Thymus (tissue), 14 donors: ENCODE measurements at places on chromosomes 11 and 22.

DNA sequence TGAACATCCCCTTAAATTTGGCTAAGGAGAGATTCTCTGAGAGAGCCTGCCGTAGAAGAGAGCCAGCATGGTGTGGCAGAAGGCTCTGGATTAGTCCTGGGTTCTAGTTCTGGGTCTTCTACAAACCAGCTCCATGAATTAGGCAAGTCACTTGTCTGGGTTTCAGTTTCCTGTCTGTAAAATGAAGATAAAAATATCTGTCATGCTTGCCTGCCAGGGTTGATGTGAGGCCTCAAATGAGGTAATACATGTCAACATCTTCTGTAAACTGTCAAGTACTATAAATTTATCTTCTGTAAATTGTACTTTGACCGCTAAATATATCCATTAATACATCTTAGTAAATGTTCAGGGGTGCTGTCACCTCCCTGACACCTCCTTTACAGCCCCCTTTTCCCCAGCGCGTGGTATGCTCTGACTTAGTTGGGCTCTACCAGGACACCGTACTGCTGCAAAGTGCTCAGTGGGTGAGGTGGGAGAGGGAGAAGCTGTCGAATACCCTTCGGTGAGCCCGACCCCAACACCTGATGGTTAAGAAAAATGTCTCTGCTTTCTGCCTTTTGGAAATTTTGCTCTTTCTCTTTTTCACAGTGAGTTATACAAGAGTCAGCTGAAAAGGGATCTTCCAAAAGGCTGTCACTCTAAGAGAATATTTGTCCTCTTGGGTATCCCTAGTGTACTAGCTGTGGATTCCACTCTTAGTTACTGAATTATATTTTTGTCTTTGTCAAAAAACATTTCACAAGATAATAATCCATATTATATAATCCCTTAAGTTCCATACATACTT, 15.0 kb downstream of the RBX1 start:
- no peak for DNase-seq

GRCh38 chr11:65501186-65501471, 2.3 kb downstream of the MALAT1 start:
- peak; percentile 53 for DNase-seq

- no peak for DNase-seq
These were observed 35.9 kb upstream of the NUP50 start for GRCh38 chr22:45127866-45128265.

DNA sequence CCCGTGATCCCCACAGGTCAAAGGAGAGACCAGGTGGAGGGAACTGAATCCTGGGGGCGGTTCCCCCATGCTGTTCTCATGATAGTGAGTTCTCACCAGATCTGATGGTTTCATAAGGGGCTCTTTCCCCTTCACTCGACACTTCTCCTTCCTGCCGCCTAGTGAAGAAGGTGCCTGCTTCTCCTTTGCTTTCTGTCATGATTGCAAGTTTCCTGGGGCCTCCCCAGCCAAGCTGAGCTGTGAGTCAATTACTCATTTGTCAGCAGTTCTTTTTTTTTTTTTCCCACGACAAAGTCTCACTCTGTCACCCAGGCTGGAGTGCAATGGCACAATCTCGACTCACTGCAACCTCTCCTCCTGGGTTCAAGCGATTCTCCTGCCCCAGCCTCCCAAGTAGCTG, 1530.4 kb downstream of the BRD1 start:
- DNase-seq: no peak

GRCh38 chr22:45290410-45290936, 5.7 kb downstream of the UPK3A start:
- no peak for DNase-seq

DNA sequence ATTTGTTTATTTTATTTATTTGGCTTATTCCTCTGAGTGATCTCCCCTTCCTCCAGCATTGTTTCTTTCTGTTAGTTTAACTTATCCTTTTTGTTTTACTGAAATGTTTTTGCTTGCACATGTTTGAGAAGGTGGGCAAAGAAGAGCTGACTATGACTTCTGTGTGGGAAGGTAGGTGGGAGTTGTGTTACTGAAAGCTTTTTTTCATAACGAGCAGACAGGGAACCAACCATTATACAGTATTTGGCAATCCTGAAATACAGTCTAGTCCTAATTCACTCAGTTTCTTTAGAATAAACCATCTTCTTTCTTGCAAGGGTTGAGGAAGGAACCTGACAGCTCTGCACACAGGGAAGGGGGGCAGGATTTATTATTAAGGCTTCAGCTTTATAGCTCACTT, 37.0 kb upstream of the PAK1 start:
- no peak for DNase-seq

DNA sequence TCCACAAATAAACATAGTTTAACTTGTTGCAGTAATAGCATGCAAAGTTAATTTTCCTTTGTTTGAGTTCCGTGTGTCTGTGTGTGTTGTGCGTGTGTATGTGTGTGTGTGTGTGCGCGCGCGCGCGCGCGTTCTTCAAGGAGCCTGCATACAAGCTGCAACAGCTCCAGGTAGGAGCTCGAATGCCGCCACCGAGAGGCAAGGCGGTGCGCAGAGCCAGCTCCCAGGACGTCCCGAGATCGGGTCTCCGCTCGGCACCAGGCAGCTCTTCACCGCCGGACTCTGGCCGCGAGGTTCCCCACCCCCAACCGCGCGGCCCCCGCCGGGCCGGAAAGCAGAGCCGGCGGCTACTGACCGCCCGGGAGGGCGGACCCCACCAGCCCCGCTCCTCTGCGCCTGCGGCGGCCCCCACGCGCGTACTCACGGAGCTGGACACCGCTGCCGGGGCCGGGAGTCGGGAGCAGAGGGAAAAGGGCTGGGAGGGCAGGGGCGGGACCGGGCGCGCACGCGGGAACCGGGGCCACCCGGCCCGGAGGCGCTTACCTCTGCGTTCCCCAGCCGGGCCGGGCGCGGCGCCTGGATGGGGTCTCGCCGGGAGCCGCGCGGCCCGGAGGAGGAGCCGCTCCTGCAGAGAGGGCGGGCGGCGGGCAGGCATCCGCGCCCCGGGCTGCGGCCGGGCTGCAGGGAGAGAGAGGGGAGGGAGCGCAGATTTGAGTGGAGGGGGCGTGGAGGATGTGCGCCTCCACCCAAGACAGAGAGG, 40.4 kb upstream of the AKIP1 start:
- peak; percentile 8 for DNase-seq

DNA sequence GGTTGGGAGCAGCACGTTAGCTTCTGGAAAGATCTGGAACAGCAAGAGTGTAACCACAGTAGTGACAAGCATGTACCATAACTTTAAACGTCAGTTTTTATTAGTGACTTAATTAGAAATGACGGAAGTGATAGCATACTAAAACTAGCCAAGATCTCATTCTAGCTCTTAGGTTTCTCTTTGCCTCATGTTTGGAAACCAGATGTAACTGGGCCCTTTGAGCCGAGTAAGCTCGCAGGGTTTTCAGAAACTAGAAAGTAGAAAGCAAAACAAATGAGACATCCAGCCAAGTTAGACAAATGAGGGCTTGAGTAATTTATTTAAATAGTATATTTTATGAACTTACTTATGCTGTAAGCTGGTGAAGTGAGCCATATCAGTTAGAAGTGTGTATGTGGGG, 40.2 kb upstream of the SLC5A12 start:
- DNase-seq: no peak

DNA sequence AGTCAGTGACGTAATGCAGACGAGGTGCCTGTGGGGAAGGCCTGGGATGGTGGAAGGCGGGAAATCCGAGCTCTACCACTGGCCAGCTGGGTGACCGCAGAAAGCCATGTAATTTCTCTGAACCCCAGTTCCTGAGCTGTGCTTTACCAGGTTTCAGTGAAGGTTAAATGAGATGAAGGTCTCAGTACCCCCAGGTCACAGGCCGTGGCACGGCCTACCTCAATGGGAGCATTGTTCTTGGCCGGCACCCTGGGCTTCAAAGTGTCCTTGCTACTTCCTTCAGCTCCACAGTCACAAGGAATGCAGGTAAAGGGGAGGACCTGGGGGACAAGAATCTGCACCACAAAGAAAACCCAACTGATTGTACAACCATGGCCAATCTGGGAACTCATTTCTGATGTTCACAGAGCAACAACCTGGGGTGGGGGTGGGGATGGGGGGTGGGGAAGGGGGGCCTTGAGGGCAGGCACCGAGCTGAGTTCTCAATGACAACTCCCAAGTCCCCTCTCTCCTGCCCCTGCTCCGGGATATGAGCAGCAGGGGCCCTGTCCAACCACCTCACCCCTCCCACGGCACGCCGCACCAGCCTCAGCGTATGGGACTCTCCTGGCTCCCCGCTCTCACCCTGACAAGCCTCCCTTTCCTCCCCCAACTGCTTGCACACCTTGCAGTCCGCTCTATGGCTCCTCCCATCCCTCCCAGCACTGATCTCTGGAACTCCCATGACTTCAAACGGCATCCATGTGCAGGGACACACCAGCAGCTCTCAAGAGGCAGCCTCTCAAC, 59.1 kb upstream of the ARFGAP3 start:
- DNase-seq: no peak

DNA sequence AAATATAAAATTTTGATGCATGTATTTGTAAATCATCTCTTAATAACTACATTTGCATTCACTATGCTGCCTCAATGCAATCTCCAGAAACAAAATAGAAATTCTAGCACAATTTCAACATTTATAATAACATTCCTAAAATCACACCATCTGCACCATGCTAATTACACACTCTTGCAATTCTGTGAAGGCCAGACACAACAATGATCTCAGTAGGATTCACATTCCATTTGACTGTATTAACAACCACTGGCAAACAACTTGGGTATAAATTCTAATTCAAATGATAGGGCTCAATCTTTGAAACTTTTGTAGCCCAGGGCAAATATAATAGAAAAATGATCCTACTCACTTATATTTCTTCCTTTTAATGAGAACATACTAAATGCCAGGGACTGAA, 25.9 kb downstream of the RAB6A start:
- DNase-seq: no peak

DNA sequence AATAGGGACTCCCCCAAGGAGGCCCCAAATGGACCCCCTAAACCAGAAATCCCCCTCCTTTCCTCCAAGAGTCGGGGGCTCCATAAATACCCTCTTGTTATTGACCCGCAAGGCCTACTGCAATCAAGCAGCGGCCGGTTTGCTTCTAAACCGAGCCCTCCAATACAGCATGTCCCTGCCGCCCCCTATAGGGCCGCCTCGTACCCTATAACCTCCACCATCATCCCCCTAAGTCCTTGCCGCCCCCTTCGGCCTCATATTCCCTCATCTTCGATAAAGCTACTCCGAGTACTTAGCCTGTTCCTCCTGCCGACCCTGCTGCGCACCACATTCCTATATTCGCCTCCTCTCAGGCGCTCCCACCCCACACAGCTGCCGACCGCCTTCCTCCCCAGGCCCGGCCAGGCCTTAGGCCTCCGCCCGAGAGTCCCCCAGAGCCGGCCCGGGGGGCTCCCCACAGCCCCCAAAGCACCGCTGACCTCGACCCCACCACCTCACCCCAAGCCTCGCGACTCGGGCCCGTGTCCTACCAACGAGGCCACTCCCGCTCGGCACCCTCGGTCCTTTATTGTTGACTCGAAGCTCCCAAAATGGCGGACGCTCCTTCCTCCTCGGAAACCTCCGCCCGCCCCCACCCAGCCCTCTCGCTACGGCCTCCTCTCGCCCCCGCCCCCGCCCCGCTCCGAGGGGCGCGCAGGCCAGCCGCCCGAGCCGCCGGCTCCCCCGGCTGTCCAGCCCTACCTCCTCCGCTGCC, 430 bp downstream of the DDX6 start:
- peak; percentile 74 for DNase-seq

DNA sequence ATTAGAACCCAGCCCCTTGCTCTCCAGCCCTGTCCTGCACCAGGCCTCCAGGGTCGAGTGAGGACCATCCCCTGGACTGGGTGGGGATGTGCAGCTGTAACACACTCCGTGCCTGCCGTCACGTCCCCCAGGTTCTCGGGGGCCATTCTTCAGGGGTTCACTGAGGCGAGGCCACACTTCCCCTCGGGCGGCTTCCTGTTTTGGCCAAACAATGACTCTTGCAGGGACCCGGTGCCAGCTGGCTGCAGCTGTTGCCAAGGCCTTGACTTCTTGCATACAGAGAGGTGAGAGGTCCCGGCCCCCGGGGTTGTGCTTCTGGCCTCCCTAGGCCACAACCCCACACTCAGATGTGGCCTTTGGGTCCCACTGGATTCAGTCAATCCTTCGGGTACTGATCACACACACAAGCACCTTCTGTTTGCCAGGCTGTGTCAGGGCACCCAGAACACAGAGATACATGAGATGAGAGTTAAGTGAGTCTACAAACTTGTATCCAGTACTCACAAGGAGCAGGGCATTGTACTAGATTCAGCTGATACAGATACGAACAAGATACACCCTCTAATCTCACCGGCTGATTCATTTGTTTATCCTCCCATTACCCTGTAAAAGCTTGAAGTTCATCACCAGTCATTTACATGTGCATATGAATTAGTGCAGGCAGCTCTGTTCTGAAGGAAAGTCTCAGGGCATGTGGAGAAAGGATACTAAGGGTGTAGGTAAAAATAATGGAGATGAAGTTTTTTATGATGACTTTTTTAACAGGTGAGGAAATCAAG, 32.9 kb downstream of the LRRC32 start:
- DNase-seq: no peak
